ENCODE measurements at places on chromosomes 2 and 18. TPM values are rescaled to one million over a fixed set of nuclear protein-coding genes. Genes with fewer than 3 reads are reported as not detected.
A peak's percentile ranks its signal among the peaks of the same experiment; 100 is the strongest.

DAPL1 gene
- total RNA-seq = not detected

RAB6C gene
- 0.52 TPM for total RNA-seq

- H3K4me1 ChIP-seq = no peaks in the 10 kb centered on the region
- no peak for DNase-seq
- H3K36me3 ChIP-seq = no peaks in the 10 kb centered on the region
- H3K27me3 ChIP-seq = no peaks in the 10 kb centered on the region
- H3K4me3 ChIP-seq = no peak overlapping the region
- H3K27ac ChIP-seq = no peak overlapping the region
Observed at GRCh38 chr2:100745604-100746003, 74.3 kb upstream of the NPAS2 start.

DNA sequence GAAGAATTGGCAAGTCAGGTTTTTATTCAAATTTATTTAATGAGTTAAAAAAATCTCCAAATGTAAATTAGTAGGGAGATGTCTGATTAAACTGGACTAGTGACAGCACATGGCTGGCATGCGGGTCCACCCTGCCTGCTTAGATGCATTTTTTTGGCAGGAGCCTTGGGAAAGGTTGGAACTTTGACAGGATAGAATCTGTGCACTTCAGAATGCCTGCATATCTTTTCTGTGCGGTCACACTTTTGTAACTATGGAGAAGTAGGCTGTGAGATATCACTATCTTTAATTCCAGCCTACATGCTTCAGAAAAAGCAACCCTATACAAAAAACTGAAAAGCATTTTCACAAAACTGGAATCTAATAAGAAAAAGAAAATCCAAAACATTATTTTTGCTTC, 317.8 kb downstream of the MBD2 start:
- no peak for DNase-seq
- H3K36me3 ChIP-seq = no peaks in the 10 kb centered on the region
- H3K4me3 ChIP-seq = no peak overlapping the region

DNA sequence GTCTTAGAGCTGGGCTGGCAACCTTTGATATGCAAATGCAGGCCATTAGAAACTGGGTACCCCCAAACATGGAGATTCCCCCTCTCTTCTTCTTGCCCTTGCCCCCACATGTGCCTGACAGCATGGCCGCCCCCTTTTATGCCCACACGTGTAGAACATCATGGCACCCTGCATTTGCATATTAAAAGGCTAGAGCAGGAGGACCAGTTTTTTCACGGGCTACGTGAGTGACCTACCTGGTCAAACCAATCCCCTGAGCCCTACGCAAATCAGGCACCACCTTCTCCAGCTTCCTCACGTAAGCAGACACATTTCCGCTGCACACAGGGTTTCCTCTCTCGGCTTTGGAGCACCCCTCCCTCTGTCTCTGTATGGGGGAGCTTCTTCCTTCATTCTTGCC, 110.9 kb upstream of the COPS8 start:
- H3K4me3 ChIP-seq = no peak overlapping the region
- no peaks in the 10 kb centered on the region for H3K36me3 ChIP-seq
- peak; percentile 58 for DNase-seq
- H3K27ac ChIP-seq = no peak overlapping the region
- peaks cover 28% of the 10 kb centered on the region for H3K4me1 ChIP-seq

DNA sequence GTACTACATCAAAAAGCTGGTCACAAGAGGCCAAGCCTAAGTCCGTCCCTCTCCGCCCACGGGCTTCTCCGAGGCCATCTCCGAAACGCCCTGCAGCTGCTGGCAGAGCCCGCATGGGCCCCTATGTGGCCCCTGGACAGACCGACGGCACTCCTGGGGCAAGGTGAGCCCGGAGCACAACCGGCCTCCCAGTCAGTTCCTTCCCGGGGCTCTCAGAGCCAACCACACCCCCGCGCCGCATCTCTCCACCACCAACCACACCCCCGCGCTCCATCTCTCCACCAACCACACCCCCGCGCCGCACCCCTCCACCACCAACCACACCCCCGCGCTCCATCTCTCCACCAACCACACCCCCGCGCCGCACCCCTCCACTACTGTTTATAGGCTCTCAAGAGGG, 93.5 kb downstream of the ZNF516 start:
- no peak overlapping the region for H3K27ac ChIP-seq
- no peaks in the 10 kb centered on the region for H3K36me3 ChIP-seq
- H3K4me1 ChIP-seq = peaks cover 27% of the 10 kb centered on the region
- no peaks in the 10 kb centered on the region for H3K27me3 ChIP-seq

Measured in Karpas-422 (cell line).